Kasumi-1 (cell line): ENCODE measurements at places on chromosomes 3 and 15.

GRCh38 chr3:100060685-100061484 is 53.4 kb downstream of the FILIP1L start:
- DNase-seq, result no peak

GRCh38 chr3:161222662-161223061 is 1.6 kb downstream of the NMD3 start:
- no peak for DNase-seq

- no peak for DNase-seq
Measured at GRCh38 chr3:58556001-58556400, 19.0 kb upstream of the ACOX2 start.

DNA sequence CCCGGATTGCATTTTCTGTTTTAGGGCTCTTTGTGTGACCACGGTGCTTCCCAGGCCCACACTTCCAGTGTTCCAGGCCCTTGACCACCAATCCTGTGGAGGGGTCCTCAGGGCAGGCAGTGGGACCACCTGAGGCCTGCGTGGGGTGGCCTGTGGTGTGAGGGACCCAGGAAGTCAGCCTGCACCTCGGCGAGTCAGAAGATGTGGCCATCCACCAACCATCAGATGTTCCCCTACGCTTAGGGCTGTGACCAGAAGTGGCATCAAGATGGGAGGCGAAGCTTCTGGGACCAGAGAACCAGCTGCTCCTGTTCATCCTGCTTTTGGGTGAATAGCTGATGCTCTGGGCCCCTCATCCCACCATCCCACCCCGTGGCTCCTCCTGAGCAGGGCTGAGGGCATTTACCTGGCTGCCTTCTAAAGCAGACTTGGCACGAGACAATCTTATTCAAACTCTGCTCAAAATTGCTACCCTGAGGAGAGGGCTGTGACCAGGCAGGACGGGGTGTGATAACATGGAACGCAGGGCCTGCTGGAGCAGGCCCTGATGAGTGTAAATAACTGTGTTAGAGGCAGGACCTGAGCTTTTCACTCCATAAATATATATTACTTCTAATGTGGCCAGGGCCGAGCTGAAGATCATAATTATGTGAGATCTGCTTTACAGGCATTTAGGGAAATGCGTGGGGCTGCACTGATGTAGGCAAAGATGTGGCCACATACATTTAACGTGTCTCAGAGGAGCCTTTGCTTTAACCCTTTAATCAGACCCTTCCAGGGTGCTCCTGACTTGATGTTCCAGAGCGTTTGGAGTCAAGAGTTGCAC is 28.8 kb downstream of the SMAD3 start:
- no peak for DNase-seq

DNA sequence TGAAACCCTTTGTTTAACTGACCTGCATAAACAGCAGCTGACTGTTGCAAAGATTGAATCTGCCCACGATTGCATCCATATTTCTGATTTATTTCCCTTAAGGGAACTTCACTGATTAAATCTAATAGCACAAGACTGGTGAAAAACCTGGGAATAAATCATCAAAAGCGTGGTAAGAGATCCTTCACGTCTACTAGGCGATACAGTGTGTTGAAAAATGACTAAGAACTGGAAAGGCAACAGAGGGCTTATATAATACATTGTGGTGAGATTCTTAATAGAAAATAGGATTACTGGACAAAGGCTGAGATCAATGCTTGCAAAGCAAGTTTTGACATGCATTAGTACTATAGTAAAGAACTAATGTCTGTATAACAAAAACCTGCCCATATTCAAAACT is 49.0 kb downstream of the POLQ start:
- DNase-seq, result no peak

- peak; percentile 37 for DNase-seq
Measured at GRCh38 chr3:29144361-29144760, 136.5 kb upstream of the RBMS3 start.

GRCh38 chr3:194675680-194676079 is 3.7 kb upstream of the LSG1 start:
- DNase-seq, result no peak

DNA sequence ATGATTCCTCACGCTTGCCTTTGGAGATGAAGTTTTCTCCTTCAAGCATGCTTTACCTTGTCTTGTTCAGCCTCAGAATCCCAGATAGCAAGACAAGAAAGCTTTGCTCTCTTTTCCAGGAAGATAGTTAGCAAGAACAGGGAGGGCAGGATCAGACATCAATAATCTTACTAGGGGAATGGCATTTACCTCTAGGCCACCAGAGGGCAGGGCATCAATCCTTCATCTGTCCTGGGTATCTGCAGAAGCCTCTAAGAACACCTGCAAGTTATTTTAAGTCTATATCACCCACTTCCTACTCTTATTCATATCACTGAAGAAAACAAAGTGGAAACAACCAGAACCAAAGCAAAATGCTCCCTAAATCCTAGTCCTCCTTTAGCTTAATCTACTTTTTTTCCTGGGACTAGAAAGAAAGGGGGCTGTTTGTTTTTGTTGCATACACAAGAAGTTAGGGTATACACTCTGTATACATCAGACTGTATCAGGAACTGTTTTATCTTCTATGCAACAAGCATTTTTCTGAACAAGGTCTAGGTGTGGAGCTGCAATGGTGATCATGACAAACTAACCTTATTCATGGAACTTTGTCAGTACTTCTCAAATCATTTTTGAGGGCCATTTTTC is 862.5 kb downstream of the CADM2 start:
- DNase-seq, result peak; percentile 59

DNA sequence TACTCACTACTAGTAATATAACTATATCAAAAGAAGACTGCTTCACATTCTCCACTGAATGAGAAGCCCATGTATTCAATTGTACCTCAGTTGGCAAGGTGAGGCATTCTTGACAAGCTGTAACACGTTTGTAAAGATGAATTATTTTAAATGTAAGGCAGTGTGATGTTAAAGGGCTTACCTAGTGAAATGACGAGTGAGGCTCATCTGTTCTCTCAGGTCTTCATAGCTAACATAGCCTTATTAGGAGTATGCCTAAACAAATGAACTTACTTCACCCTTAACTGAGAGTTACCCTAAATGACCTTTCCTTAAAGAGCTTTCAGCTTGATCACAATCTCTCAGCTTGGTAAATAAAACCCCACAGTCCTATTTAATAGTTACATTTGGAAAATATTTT is 127.3 kb downstream of the FEZF2 start:
- no peak for DNase-seq

- DNase-seq, result no peak
Measured at GRCh38 chr3:46609212-46609721, 3.1 kb upstream of the FAM240A start.

- DNase-seq, result no peak
Measured at GRCh38 chr3:47042231-47042791, 62.8 kb downstream of the NBEAL2 start.

DNA sequence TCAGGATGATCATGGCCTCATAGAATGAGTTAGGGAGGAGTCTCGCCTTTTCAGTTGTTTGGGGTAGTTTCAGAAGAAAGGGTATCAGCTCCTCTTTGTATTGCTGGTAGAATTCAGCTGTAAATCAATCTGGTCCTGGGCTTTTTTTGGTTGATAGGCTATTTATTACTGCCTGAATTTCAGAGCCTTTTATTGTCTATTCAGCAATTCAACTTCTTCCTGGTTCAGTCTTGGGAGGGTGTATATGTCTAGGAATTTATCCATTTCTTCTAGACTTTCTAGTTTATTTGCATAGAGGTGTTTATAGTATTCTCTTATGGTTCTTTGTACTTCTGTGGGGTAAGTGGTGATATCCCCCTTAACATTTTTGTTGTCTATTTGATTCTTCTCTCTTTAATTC is 1024.2 kb downstream of the DIPK2A start:
- no peak for DNase-seq

- no peak for DNase-seq
Measured at GRCh38 chr3:140546649-140547048, 131.2 kb upstream of the TRIM42 start.

- no peak for DNase-seq
Measured at GRCh38 chr3:31389939-31390338, 142.8 kb upstream of the STT3B start.

DNA sequence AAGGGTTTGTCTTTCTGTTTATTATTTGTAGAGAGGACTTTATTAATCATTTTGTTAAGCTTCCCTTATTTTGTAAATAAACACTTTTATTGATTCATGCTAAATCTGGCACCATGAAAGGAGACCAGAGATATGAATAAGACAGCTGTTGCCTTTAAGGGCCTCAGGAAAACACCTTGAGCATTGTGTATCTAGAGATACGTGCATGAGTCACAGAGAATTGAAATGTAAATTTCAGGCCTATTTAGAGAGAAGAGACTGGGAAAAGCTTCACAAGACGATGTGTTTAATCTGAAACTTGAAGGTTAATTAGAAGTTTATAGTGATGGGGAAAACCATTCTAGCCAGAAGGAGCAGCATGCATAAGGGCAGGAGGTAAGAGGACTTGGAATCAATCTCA is 28.6 kb upstream of the UTS2B start:
- DNase-seq, result no peak

GRCh38 chr15:88627463-88627862 is 6.3 kb downstream of the AEN start:
- DNase-seq, result no peak

GRCh38 chr15:92304223-92304975 is 89.3 kb upstream of the ST8SIA2 start:
- no peak for DNase-seq

DNA sequence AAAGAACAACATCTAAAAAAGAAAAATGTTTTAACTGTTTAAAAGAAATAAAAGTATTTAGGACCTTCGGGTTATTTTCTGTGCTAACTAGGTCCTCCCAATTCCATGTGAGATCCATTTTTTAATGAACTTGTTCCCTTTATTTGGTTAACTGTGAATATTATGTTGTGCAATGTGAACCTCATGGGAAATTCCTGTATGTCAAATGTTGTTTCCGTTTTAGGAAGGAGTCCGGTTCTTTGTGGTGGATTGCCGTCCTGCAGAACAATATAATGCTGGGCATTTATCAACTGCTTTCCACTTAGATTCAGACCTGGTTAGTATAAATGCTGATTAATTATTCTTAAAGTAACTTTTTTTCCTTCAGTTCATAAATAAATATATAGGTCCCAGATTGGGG is 35.5 kb upstream of the NIT2 start:
- no peak for DNase-seq

DNA sequence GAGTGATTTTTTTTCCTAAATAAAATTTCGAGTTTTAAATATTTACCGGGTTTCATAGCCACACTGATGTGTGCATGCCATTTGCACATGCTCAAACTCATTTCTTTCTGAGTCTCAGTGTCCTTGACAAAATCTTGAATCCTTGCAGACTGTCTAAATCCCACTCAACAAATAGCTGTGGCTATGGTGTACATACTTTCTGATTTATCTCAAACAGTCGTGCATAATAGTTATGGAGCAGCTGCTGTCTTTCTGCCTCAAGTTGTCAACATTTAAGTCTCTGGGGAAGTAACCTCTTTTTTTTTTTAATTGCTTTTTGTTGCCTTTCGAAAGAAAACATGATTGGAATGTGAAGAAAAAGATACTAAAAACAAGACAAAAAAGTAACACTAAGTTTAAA is 52.8 kb upstream of the UTS2B start:
- DNase-seq, result no peak

DNA sequence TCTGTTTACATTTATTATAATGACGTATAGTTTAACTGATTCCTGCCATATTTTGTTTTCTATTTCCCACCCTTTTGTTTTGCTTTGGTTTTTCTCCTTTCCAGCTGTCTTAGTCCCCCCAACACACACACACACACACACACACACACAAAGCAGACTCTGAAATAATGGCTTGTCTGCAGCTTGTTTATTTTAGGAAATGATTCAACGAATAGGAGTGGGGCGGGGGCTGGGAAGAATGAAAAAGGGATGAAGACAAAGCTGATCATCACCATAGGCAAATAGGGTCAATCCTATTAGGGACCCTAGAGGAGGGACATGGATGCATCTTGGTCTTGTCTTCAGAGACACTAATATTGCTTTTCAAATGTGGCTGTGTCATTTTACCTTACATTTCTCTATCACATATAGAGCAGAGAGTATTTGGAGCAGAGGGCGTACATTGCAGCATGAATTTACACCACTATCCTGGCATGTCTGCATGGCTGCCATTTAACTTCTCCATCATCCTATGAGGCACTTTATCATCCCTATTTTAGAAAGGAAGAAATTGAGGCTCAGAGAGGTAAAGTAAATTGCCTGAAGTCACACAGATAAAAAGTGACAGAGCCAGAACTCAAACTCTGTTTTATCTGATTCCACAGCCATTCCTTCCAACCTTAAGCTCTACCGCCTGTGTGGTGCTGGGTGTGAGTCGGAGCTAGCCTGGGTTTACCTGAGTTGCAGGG is 147.2 kb upstream of the TPM1 start:
- DNase-seq, result no peak

GRCh38 chr3:141328286-141329166 is 39.8 kb upstream of the ZBTB38 start:
- no peak for DNase-seq

DNA sequence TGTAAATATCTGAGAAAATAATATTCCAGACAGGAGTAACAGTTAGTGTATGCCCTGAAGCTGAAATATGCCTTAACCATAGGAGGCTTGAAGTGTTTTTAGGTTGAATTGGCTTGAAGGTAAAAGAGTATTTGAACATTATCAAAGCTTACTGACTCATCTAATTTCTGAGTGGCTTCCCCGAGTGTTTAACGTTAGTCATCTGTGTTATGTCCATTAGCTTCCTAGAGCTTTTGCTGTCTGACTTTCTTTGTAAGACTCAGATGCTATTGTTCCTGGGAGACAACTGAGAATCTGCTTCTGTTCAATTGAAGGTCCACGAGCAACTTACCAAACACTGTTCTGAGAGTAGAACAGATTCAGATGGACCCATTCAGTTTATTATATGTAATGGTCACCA is 656.8 kb upstream of the NECTIN3 start:
- DNase-seq, result no peak

- no peak for DNase-seq
Measured at GRCh38 chr3:141280690-141281089, 49.1 kb downstream of the PXYLP1 start.

GRCh38 chr3:141853629-141854168 is 22.7 kb upstream of the ATP1B3 start:
- DNase-seq, result no peak

DNA sequence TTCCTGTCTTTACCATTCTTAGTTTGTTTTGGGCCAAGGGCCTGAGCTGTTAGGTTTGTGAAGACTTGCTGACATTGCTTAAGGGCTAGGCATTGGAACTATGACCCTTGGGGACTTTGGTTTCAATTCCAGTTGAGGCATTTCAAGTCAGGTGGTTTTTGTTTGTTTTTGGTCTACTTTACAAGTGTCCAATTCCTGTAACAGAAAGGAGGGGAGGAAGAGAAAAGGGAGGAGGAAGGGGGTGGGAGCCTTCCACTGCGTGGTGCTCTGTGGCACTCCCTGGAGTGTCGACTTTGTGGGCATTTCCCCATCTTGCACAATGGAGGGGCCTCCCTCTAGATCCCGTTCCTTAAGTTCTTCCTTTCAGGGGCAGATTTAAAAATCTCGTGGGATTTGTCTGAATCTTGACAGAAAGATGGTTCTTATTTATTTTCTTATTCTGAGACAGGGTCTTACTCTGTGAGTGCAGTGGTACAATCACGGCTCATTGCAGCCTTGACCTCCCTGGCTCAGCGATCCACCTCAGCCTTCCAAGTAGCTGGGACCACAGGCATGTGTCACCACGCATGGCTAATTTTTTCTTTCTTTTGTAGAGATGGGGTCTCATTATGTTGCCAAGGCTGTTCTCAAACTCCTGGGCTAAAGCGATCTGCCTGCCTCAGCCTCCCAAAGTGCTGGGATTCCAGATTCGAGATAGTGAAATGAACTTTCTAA is 59.5 kb upstream of the RYK start:
- no peak for DNase-seq
